Keratinocyte (primary cell): ENCODE measurements at places on chromosomes 5 and 9.

- no peak for DNase-seq
Observed at GRCh38 chr9:10534850-10535249, 78.0 kb downstream of the PTPRD start.

GRCh38 chr9:72538921-72539702 lies 17.7 kb downstream of the TMC1 start:
- DNase-seq = no peak

- no peak for DNase-seq
Observed at GRCh38 chr5:121292664-121293063, 559.0 kb upstream of the FTMT start.

GRCh38 chr9:72589667-72590521 lies 68.5 kb downstream of the TMC1 start:
- DNase-seq = no peak

- DNase-seq = no peak
Observed at GRCh38 chr9:110691002-110691549, 22.5 kb downstream of the MUSK start.

- DNase-seq = no peak
Observed at GRCh38 chr5:115578657-115579056, 23.6 kb downstream of the TICAM2 start.

- DNase-seq = no peak
Observed at GRCh38 chr9:133822430-133823065, 84.4 kb upstream of the SARDH start.

DNA sequence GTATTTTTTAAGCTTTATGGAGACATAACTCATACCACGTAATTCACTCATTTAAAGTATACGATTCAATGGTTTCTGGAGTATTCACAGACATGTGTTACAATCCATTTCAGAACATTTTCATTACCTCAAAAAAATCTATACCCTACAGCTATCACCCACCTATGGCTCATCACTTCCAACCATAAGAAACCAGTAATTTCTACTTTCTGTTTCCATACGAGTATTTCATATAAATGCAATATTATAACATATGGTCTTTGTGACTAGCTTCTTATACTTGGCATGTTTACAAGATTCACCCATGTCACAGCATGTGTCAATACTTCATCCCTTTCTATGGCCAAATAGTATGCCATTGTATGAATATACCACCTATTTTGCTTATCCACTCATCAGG lies 18.8 kb downstream of the UBQLN1 start:
- DNase-seq = no peak

DNA sequence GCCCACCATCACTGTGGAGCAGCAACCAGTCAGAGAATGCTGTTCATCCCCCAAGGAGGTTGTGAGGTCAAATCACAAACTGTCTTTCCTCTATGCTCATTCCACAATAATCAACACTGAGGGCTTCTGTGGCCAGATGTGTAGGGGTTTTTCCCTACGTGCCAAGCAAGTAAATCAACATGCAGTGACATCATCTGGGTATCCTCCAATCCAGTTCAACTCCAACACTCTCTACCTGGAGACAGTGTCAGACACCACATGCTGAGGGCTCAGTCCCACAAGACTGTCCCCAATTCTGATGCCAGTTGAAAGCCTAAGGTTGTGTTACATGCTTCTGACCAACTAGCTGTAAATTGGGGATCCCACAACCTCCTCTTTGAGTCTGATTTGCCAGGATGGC lies 57.3 kb upstream of the DMRT1 start:
- DNase-seq = no peak

DNA sequence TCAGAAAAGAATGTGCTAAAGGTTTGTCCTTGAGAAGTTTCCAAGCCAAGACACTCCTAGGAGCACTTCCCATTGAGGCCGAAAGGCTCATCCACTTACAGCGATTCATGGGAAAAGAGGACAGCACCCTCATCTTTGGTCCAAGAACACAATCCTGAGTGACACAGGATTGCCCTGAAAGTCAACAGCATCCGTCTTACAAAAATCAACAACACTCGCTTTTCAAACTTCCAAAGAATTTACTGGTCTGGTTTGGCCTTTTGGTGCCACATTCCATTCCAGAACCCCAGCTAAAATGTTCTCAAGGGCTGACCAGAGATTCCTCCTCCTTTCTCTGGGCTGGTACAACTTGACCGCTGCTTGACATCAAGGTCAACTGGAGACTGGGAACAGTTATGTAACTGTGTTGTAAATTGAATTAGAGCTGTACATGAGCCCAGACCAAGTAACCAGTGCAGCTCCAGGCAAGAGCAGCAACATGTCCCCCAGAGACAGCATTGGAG lies 415.8 kb upstream of the PIK3R1 start:
- no peak for DNase-seq

- DNase-seq = no peak
Observed at GRCh38 chr9:136516191-136516654, 29.6 kb downstream of the NOTCH1 start.
